ENCODE measurements at places on chromosomes 4 and X. TPM values are rescaled to one million over a fixed set of nuclear protein-coding genes. Genes with fewer than 3 reads are reported as not detected.

Gene MAGEB10
- not detected for total RNA-seq

Gene XAGE2
- not detected for total RNA-seq

Gene SLC25A4
- total RNA-seq, result 19.0 TPM

Gene POLN
- 2.5 TPM for total RNA-seq

Gene PNMA6A
- total RNA-seq, result 7.1 TPM

Gene F9
- total RNA-seq, result not detected

All from endodermal cell (in vitro differentiated cells).